ENCODE measurements at places on chromosomes 11 and 22.

DNA sequence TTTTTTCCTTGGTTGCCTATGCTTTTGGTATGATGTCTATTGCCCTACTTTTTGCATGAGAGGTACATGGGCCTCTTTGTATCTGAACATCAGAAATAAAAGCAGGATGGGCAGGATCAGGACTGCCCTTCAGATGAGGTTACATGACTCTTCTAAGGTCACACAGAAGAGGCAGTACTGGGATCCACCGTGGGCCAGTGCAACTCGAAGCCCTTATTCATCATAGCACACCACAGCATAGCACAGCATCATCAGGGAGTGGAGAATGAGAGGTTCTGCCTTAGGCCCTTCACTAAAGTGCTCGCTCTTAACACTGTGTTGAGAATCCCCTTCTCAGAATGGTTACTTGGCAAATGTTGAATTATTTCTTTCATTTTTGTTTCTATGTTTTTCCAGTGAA is 88.3 kb downstream of the C22orf31 start:
- no peak for DNase-seq

GRCh38 chr11:13358596-13359270 is 81.1 kb downstream of the BMAL1 start:
- DNase-seq, result no peak

GRCh38 chr11:3094223-3094824 is 37.1 kb upstream of the CARS1 start:
- DNase-seq, result peak; percentile 10

- DNase-seq, result no peak
Observed at GRCh38 chr11:61075891-61076290, 26.4 kb upstream of the CD5 start.

DNA sequence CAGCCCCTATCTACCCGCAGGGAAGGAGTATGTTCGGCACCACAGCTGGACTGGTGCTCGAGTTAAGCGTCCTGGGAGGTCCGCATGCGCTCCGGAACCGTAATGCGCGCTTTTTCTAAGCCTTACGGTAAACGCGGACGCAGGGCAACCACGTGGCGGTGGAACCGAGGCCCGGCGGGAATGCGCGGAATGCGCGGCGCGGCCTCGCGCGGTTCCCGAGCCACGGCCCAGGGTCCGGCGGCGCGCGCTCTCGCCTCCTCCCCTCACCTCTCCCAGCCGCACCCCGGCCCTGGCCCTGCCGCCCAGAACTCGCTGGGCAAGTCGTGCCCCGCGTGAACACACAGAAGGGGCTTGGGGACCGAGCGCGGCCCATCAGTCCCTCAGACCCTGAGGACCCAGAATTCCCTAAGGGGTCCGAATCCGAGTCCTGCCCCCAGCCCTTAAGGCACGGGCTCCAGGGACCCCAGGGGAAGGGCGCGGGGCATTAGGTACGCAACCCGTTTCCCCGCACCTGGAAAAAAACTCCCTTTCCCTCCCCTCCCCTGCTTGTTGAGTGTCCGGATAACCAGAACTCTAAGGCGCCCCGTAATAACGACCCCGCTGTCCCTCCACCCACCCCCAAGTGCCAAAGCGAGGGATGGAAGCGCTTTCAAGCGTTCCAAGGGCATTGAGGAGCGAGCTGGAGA is 4.3 kb upstream of the CCND1 start:
- no peak for DNase-seq

DNA sequence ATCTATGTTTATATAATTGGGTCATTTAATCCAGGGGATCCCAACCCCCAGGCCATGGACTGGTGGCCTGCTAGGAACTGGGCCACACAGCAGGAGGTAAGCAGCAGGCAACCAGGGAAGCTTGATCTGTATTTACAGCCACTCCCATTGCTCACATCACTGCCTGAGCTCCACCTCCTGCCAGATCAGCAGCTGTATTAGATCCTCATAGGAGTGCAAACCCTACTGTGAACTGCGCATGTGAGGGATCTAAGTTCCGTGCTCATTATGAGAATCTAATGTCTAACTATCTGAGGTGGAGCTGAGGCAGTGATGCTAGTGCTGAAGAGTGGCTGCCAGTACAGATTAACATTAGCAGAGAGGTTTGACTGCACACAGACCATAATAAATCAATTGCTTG is 32.8 kb downstream of the MS4A2 start:
- DNase-seq, result no peak

- no peak for DNase-seq
Observed at GRCh38 chr11:15716550-15716949, 601.8 kb downstream of the INSC start.

GRCh38 chr11:63142459-63142858 is 1.6 kb downstream of the SLC22A24 start:
- no peak for DNase-seq

DNA sequence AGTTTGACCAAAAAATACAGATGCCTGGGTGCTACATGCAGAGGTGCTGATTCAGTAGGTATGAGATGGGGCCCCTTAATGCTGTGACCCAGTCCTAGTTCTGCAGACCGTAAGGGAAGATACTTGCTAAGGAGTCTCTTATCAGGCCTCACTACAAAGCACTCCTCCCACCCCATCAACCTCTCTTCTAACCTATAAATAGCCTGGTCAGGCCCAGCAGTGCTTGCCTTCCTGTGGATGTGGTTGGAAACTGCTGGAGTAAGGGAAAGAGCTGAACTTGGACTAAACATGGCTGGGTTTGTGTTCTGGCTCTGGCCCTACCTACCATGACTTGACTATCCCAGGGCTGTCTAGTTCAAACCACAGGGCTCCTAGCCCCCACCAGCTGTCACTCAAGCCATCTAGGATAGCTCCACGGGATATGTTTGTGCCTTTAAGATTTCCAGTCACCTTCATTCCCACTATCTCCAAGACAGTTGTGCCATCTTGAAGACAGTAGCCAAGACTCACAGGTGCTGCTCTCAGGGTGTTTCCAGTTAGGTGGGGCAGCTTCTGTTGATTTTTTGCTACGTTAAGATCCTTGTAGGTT is 9.5 kb upstream of the DKK3 start:
- peak; percentile 27 for DNase-seq

DNA sequence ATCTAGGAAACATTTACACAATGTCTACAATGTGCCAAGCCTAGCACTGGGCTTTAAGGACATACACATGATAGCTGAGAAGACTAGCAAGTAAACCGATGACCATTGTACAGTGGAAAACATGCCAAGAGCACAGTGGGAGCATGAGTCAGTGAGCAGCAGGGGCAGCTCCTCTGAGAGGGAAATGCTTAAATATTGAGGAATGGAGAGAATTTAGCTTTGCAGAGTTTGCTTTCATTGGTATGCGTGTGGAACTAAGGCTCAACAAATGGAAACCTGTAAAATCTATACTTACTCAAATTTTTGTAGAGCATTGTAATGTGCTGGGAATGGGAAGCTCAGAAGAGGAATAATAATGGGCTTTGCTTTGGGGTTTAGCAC is 282.3 kb downstream of the ST3GAL4 start:
- DNase-seq, result no peak

- peak; percentile 79 for DNase-seq
Observed at GRCh38 chr11:102268083-102268984, 49.0 kb upstream of the BIRC3 start.

DNA sequence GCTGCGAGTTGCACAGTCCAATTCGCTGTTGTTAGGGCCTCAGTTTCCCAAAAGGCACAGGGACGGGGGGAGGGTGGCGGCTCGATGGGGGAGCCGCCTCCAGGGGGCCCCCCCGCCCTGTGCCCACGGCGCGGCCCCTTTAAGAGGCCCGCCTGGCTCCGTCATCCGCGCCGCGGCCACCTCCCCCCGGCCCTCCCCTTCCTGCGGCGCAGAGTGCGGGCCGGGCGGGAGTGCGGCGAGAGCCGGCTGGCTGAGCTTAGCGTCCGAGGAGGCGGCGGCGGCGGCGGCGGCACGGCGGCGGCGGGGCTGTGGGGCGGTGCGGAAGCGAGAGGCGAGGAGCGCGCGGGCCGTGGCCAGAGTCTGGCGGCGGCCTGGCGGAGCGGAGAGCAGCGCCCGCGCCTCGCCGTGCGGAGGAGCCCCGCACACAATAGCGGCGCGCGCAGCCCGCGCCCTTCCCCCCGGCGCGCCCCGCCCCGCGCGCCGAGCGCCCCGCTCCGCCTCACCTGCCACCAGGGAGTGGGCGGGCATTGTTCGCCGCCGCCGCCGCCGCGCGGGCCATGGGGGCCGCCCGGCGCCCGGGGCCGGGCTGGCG is at the start of gene BCR:
TSS of gene BCR (plus strand) at position 209 of the 592 bp plus-strand sequence. CDS start 452 bp downstream, outside the sequence.
- peak; percentile 63 for DNase-seq

DNA sequence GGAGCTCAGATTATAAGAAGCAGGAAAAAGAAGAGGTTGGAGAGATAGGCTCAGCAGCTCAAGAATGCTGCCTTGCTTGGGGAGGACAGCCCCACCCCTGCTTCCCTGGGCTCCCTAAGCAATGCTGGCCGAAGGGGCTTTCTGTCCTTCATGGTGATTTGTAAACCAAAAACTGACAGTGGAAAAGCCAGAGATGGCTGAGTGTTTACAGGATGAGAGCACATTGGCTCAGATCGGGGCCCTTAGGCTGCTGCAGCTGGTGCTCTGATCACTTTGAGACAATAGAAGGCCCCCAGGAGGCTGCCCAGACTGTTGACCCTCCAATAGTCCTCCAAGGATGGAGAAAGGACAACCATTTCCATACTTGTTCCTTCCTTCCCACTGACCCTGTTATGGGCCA is 28.8 kb upstream of the AMOTL1 start:
- no peak for DNase-seq

DNA sequence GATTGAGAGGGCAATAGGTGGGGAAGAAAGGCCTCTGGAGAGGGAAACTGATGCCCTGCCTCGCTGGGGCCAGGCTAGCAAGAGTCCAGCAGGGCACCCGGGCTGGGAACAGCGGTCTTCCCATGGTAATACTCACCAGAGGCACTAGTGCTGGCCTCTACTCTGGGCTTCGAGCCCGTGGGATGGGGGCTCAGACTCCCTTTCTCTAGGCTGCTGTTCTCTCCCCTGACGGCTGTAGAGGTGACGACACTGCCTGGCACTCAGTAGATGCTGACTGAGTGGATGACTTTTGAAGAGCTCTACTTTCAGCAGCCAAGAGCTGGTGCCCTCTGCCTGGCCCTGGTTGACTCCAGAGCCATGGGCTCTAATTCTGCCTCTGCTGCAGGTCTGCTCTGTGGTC is 818 bp upstream of the C1QTNF4 start:
- no peak for DNase-seq

- no peak for DNase-seq
Observed at GRCh38 chr11:107590460-107591377, at the start of gene ELMOD1. Gene ELMOD1 (plus strand): TSS chr11:107591147. CDS start chr11:107618190, 27,043 bp downstream.

GRCh38 chr11:65992056-65992455 is 9.9 kb downstream of the EIF1AD start:
- no peak for DNase-seq

DNA sequence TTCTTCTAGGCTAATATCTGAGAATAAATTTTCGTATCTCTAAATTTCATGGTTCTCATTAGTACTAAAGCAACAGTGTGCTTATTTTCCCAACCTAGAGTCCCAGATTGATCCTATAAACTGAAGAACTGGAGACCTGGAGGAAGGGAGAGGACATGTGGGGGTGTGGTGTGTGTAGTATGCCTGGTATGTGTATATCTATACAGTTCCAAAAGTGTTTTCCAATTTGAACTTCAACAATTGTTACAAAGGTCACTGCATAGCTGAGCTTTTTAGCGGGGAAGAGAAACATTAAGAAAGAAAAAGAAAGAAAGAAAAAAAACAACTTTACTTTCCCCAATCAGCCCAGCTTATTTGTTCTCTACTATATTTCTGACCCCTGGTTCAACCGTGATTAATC is 152.1 kb downstream of the SOX6 start:
- DNase-seq, result no peak

- no peak for DNase-seq
Observed at GRCh38 chr11:112967082-112967481, 5.9 kb downstream of the NCAM1 start.

- no peak for DNase-seq
Observed at GRCh38 chr22:23704829-23705228, 14.0 kb downstream of the RGL4 start.

DNA sequence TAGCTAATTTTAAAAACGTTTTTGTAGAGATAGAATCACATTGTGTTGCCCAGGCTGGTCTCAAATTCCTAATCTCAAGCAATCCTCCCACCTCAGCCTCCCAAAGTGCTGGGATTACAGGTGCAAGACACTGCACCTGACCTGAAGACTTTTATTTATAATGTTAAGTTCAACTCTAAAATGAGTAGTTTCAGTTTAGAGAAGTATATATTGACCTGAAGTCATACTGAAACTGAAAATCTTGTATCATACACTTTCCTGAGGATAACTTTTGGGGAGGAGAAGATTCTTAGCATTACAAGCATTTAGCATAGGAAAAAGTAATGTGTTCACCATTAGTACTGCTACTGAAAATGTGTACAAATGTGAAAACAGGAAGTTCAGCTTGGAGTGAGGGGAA is 249.3 kb downstream of the CASP12 start:
- DNase-seq, result no peak

GRCh38 chr11:45394294-45395085 is 108.3 kb upstream of the SYT13 start:
- no peak for DNase-seq

- no peak for DNase-seq
Observed at GRCh38 chr11:33848717-33849390, 43.0 kb downstream of the LMO2 start.

DNA sequence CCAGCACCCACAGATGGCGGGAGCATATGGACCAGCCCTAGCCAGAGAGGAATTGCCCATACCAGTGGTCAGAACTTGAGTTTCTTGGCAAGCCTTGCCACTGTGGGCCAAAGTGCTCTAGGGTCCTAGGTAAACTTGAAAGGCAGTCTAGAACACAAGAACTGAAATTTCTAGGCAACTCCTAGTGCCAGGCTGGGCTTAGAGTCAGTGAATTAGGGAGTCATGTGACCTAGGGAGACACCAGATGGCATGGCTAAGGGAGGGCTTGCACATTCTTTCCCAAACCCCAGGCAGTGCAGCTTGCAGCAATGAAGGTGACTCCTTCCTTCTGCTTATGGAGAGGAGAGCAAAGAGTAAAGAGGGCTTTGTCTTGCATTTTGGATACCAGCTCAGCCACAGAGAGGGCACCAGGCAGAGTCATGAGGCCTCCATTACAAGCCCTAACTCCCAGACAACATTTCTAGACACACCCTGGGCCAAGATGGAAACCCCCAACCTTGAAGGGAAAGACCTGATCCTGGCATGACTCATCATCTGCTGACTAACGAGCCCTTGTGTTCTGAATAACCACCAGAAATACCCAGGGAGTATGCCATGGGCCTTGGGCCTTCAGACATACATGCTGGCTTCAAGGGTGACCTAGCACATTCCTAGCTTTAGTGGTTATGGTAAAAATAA is 19.2 kb upstream of the OR56A3 start:
- DNase-seq, result no peak
